Fibroblast of skin of right biceps (primary cell): ENCODE measurements at places on chromosomes 13 and 19.

GRCh38 chr19:2627855-2628254, 74.6 kb downstream of the GNG7 start:
- DNase-seq: peak; percentile 57

GRCh38 chr13:110360598-110360997, 53.5 kb downstream of the COL4A2 start:
- no peak for DNase-seq

GRCh38 chr19:4064149-4064495, 2.6 kb downstream of the ZBTB7A start:
- no peak for DNase-seq

- no peak for DNase-seq
Observed at GRCh38 chr13:110089815-110090214, 217.1 kb downstream of the COL4A1 start.

- no peak for DNase-seq
Observed at GRCh38 chr19:328025-328505, 16.5 kb downstream of the MIER2 start.

GRCh38 chr13:68574053-68574452, 1343.9 kb upstream of the PCDH9 start:
- DNase-seq: no peak

- no peak for DNase-seq
Observed at GRCh38 chr19:41194157-41194552, 1.1 kb downstream of the CYP2S1 start.

- peak; percentile 13 for DNase-seq
Observed at GRCh38 chr13:72652681-72653080, 74.7 kb downstream of the MZT1 start.

- DNase-seq: no peak
Observed at GRCh38 chr19:47891923-47892666, 6.0 kb upstream of the SULT2A1 start.

- DNase-seq: no peak
Observed at GRCh38 chr19:1456121-1456900, 6.4 kb downstream of the APC2 start.

- peak; percentile 18 for DNase-seq
Observed at GRCh38 chr13:23349161-23349897, 84.2 kb downstream of the SACS start.

- no peak for DNase-seq
Observed at GRCh38 chr13:111916201-111916600, 150.7 kb upstream of the SOX1 start.

GRCh38 chr13:46983881-46984280, 87.0 kb upstream of the HTR2A start:
- DNase-seq: peak; percentile 11

GRCh38 chr13:64333888-64334287, 2896.2 kb downstream of the PCDH9 start:
- DNase-seq: no peak

DNA sequence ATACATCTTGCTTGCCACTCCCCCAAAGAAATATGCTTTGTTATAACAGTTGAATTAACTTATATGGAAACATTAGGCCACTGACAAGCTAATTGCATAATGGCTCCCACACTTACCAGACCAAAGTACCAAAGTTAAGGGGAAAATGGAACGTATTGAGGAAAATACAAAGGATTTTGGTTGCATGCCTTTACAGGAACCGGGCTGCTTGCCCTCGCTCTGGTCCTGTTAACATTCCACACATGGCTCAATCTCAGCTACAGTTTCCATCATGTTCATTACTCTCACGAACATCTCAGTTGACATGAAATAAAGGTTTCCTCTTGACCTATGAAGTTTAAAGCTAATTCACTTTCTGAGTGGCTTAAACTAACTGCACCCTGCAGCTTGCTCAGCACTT, 220.7 kb upstream of the RXFP2 start:
- DNase-seq: peak; percentile 22

DNA sequence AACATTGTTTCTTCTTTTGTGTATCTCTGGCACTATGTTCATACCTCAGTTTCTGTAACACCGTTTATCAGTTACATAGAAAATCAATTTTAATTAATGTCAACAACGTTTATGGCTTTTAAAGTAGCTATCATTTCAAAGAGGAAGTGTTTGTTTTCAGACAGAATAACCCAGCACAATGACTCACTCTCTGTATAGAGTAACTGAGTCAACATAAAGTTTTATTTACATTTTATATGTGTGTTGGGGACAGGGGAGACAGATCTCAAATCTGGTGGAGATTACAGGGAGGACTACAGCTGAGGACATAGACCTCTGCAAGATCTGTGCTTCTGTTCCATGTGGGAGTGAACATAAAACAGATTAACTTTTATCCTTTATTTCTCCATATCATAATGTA, 2590.1 kb downstream of the PCDH9 start:
- peak; percentile 3 for DNase-seq

DNA sequence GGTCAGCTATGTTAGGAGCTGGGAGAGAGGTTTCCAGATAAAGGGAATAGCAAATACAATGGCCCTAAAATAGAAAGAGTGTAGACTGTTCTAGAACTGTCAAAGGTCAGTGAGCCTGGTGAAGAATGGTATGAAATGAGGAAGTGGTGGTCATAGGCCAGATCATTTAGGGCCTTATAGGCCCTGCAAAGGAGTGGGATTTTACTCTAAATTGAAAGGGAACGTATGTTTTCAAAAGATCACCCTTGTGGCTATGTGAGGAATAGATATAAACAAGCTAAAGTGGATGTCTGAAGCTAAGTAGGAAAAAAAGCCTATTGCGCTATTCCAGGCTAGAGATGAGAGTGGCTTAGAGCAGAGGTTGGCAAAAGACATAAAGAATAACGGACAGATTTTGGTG, 70.7 kb upstream of the TDRD3 start:
- DNase-seq: no peak

DNA sequence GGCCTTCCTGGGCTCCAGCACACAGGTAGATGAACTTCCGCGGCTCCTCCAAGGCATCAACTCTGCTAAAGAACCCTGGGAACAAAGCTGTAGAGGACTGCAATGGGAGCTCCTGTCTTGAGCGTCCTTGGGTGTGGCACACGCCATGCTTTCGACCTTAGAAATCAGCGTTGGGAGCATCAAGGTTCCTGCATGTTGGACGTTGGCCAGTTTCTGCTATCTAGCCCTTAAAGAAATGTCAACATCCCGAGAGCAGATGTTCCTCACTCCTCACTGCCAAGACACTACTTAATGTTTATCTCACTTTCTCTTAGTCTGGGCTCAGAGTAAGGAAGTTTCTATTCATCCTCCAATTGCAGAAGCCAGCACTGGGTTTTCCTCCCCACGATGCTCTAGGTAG, 70.6 kb upstream of the MEDAG start:
- peak; percentile 41 for DNase-seq
